ENCODE measurements at places on chromosomes 13 and 19.

DNA sequence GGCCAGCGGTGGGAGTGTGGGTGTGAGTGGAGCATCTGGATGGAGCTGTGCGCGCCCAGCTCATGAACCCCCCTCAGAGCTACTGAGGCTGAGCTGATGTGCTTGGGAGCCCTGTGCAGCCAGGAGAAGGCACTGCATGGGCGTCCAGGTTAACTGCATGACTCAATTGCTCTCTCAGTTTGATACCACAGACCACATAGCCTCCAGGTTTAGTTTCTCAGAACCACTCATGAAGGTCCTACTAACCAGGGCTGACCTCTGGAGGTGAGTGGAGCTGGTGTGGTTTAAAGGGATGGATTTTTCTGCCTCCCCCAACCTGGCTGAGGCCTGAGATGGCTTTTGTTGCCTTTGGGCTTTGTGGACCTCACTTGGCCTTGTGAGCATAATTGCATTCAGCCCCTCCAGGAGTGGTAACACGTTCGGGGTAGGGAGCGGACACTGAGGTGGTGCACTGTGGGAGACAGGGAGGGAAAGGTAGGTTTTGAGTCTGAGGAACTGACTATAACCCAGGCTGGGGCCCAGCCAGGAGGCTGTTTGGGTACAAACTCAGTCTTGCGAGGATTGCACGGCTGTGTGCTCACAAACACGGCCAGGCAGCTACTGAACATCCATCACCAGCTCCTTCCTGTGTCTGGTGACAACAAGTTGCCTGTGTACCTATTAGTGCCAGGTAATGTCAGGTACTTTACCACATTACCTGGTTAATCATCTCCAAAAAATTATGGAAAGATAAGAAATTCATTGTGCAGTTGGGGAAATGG lies 97.5 kb downstream of the RGCC start:
- DNase-seq = no peak

DNA sequence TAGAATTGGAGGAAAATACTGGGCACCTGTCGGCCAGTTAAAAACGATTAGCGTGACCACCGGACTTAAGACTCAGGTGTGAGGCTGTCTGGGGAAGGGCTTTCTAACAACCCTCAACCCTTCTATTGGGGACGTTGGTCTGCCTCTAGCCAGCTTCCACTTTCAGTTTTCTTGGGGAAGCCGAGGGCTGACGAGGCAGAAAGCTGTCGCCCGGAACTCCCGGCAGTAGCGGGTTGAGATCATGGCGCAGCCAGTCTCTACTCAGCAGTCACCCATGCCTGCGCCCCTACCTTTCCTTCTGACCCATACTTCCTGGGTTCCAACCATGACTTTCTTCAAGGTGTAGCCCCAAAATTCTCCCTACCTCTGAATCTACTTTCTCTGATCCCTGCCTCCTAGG lies 1424.1 kb downstream of the SLITRK1 start:
- no peak for DNase-seq

DNA sequence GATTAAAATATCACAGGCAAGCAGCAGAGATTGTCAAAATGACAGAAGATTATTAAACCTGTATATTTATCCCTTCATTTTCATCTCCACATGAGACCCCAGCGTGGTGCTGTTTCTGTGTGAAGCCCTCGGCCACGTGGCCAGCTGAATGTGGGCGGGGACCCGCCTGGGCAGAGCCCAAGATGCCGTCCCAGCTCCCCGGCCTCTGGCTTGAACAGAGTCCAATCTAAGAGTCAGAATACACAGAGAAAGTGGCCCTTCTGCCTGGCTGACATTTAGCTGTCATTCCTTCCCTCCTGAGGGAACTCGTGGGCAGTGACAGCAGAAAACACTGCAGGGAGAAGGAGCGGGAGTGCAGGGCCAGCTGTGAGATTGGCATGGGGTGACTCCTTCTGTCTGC lies 34.9 kb upstream of the UQCRFS1 start:
- DNase-seq = no peak

- DNase-seq = no peak
These were observed 1.0 kb downstream of the CACNA1A start for GRCh38 chr19:13505164-13505695.

- no peak for DNase-seq
These were observed 18.2 kb upstream of the STK24 start for GRCh38 chr13:98595134-98595533.

- DNase-seq = no peak
These were observed 448.2 kb downstream of the LIG4 start for GRCh38 chr13:107767119-107767518.

DNA sequence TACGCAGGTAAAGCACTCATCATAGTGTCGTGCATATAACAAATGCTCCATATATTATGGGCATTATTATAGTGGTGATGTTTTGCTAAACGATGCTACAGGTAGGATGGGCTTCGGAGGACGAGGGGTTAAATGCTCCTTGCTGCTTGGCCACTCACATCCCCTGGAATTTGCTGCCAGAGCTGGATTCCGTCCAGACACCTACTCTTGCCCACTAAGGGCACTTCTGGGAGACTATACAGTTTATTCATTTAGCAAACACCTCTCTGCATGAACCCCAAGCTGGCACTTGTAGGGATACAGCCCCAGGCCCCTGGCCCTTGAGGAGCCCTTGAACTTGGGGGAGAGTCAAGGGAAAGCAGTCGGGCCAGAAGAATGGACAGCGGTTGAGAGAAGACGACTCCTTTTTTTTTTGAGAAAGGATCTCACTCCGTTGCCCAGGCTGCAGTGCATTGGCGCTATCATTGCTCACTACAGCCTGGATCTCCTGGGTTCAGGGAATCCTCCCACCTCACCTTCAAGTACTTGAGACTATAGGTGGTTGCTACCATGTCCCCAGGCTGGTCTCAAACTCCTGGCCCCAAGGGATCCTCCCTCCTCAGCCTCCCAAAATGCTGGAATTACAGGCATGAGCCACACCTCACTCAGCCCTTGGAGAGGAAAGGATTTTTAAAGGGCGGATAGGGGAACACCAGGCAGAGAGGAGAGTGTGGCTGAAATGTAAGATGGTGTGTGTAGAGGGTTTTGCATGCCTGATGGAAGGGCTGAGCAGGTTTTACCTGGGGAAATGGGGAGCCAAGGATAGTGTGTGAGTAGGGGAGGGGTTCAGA lies 1.1 kb upstream of the MRPL34 start:
- no peak for DNase-seq

DNA sequence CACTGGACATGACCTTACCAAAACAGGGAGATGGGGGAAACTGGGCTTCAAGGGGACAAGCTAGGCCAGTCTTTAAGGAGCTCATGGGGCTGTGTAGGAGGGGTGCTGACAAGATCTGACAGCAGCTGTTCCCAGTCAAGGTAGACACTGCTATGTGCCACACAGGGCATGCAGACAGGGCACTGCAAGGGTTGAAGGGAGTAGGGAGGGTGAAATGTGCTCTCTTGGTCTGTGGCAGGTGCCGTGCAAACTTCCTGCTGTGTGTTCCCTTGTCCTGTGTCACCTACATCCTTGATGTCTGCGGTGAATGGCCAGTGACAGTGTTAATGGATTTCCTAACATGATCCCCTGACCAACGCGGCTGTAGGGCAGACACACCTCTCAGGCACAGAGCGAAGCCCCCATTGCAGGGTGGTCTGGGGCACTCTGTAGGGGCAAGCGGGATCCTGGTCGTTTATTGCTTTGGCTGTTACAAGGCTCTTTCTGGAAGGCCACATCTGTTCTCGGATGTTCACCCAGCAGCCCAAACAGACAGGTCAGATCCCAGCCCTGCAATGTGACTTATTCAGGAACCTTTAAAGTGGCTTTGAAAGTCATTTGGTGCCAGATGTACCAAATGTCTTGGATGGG lies 199.5 kb upstream of the ZNF536 start:
- no peak for DNase-seq

DNA sequence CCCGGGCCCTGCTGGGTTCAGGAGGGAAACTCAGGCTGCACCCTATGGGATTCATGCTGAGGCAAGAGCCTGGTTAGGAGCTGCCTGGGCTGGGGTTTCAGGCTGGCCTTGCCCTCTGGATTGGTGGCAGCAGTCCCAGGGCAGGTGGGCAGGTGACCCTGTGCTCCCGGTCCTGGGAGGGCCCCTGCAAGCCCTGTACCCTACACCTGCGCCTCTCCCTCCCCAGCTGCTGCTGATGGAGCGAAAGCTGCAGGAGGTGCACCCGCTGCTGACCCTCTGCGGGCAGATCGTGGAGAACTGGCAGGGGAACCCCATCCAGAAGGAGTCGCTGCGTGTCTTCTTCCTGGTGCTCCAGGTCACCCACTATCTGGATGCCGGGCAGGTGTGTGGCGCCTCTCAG lies 20.4 kb downstream of the MAU2 start:
- no peak for DNase-seq

DNA sequence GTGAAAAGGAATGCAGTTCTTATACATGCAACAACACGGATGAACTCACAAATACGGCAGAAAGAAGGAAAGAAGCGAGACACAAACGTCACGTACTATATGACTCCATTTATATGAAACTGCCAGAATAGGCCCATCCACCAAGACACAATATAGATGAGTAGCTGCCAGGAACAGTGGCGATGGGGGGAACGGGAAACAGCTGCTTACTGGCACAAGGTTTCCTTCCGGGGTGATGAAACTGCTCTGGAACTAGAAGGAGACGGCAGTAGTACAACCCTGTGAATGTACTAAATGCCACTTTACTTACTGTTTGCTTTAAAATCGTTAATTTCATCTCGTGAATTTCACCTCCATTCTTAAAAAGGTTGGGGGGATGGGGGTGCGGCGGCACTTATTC lies 28.9 kb downstream of the MLLT1 start:
- no peak for DNase-seq

DNA sequence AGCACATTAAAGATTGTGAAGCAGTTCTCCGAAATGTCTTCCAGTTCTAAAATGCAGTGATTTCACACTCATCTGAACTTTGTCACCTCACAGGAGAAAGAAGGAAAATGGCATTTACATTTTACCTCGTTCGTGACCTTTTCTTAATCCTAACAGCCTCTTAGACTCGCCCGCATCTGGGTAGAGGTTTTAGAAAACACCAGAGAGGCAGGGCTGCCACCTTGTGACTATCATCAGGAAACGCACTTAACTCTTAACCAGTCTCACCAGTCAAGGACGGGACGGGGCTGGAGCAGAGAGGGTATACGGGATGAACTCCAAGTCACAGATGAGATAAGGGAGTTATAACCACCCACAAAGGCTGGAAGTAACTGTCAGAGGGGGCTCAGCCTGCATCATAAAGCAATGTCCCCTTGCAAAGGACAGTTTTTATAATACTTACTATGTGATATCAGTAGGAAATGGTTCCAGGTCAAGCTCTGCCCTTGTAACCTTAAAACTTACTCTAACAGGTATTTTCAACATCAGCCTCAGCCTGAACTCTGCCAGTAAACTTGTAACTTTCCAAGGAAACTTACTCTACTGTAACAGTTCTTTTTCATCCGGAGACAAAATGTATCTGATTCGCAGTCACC lies 8.6 kb upstream of the CEACAM6 start:
- peak; percentile 22 for DNase-seq

GRCh38 chr19:19421299-19421696 lies 15.8 kb downstream of the GATAD2A start:
- DNase-seq = no peak

- peak; percentile 0 for DNase-seq
These were observed 73.3 kb upstream of the FNDC3A start for GRCh38 chr13:48902368-48902767.

- no peak for DNase-seq
These were observed 1567.3 kb downstream of the SLITRK5 start for GRCh38 chr13:89238496-89238895.

- DNase-seq = no peak
These were observed 194.0 kb downstream of the NDFIP2 start for GRCh38 chr13:79674765-79675515.
